OCI-M1 (cell line): ENCODE measurements at places on chromosomes 1 and 21.

DNA sequence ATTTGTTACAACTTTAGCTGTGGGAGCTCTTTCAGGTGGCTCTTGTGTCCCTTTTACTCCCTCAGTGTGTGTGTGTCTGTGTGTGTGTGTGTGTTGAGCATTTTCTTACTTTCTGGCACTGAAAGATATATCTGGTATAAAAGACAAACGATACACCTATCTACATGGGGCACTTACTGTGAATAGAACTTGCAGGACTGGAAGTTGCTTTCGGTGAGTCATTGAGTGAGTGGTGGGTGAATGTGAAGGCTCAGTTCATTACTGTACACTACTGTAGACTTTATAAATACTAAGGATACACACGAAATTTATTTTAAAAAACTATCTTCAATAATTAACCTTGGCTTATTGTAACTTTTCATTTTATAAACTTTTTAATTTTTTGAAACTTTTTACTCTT lies 38.7 kb downstream of the BTBD8 start:
- DNase-seq: peak; percentile 18

GRCh38 chr1:241229216-241229615 lies 127.8 kb downstream of the RGS7 start:
- no peak for DNase-seq

- DNase-seq: peak; percentile 97
These were observed 23.9 kb downstream of the INPP5B start for GRCh38 chr1:37922767-37923550.

GRCh38 chr1:16249596-16250241 lies 12.7 kb upstream of the CPLANE2 start:
- DNase-seq: peak; percentile 61

GRCh38 chr1:1173793-1174415 lies at the start of gene TTLL10:
TSS of gene TTLL10 (plus strand) at chr1:1173880. CDS start at chr1:1179216, 5,336 bp downstream.
- no peak for DNase-seq

DNA sequence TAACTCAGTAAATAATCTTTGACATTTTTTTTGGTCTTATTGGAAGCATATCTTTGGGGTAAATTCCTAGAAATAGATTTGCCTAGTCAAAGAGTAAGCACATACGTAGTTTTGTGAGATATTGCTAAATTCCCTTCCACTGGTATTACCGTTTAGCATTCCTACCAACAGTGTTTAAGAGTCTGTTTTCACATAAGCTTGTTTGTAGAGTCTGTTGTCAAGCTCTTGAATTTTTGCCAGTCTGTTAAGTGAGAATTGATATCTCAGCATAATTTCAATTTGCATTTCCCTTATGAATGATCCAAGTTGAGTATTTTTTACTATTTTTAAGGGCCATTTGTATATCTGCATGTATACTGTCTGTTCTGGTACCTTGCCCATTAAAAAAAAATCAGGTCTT lies 37.0 kb upstream of the MPC2 start:
- no peak for DNase-seq

DNA sequence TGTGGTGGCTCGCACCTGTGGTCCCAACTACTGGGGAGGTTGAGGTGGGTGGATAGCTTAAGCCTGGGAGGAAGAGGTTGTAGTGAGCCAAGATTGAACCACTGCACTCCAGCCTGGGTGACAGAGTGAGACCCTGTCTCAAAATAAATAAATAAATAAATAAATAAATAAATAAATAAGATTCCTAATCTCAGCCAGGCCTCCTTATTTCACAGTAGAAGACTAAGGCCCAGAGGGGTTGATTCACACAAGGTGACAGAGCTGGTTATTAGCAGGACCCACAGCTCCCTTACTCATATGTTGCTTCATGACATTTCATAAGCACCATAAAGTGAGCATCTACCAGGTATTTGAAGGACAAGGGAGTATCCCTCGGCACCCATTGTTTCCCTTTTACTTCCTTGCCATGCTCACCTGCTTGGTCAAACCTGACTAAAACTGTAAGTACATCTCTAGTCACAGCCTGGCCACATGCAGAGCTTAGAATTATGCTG lies 32.7 kb downstream of the ALG14 start:
- DNase-seq: no peak

GRCh38 chr21:44686000-44686781 lies 4.2 kb upstream of the KRTAP12-1 start:
- DNase-seq: no peak

DNA sequence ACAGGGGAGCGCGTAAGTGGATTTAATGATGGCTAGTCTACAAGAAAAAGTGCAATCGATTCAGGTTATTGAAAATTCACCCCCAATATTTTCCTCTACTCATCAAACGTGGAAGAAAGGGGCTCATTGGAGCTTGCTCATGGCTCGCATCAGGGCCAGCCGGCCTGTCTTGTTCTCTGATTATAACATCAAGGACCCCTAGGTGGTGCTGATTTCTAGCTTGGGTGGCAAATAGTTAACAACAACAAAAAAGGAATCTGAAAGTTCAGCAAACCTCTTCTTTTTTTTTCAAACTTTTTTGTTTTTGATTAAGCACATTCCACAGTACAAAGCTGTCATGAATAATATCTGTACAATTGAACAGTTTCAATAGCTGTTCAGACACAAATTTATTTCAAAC lies 35.8 kb upstream of the SOD1 start:
- no peak for DNase-seq

- no peak for DNase-seq
These were observed 210.3 kb downstream of the KCTD3 start for GRCh38 chr1:215777370-215777925.
